Calu3 (cell line): ENCODE measurements at places on chromosomes 4 and X. TPM values are rescaled to one million over a fixed set of nuclear protein-coding genes. Genes with fewer than 3 reads are reported as not detected.

ARX gene
- not detected in 2 replicates for total RNA-seq

AKAP4 gene
- not detected in 2 replicates for total RNA-seq

- no peak for DNase-seq
- H3K4me1 ChIP-seq: no peaks in the 10 kb centered on the region
- no peaks in the 10 kb centered on the region for H3K36me3 ChIP-seq
- no peak overlapping the region for H3K27ac ChIP-seq
These were observed 109.5 kb upstream of the VCX3A start for GRCh38 chrX:6644411-6644810.

DNA sequence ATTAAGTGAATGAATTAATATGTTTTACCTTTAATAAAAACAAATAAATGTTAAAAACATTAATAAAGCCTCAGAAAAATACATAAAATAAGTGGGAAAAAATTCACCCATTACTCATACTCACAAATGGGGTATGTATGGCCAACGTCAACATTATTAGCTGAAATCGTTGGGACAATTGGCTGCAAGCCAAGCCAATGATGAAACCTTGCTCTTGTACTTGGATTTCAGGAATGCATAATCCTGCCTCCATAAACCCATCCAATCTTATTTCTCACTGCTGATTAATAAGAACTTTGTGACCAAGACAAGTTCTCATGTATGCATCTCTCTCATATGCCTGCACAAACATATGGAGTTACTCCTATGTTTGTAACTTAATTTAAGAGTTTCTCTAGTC, 35.3 kb upstream of the ADAMTS3 start:
- H3K27me3 ChIP-seq: no peaks in the 10 kb centered on the region
- no peak overlapping the region for H3K27ac ChIP-seq
- no peaks in the 10 kb centered on the region for H3K4me1 ChIP-seq
- H3K4me3 ChIP-seq: no peak overlapping the region
- DNase-seq: no peak

GPC3 gene
- 2.3 and 4.0 TPM in 2 replicates for total RNA-seq

GRCh38 chrX:15298201-15298600, 17.2 kb downstream of the ASB11 start:
- peaks cover 48% of the 10 kb centered on the region for H3K4me1 ChIP-seq
- peak overlapping the region; percentile 56 for H3K27ac ChIP-seq
- no peak for DNase-seq
- no peaks in the 10 kb centered on the region for H3K27me3 ChIP-seq
- no peak overlapping the region for H3K4me3 ChIP-seq

SLC6A8 gene
- total RNA-seq: 24.6 and 27.4 TPM in 2 replicates

GRCh38 chr4:8402640-8403039, 37.9 kb downstream of the ACOX3 start:
- no peak for DNase-seq
- H3K36me3 ChIP-seq: peaks cover 10% of the 10 kb centered on the region
- H3K4me3 ChIP-seq: no peak overlapping the region

DNA sequence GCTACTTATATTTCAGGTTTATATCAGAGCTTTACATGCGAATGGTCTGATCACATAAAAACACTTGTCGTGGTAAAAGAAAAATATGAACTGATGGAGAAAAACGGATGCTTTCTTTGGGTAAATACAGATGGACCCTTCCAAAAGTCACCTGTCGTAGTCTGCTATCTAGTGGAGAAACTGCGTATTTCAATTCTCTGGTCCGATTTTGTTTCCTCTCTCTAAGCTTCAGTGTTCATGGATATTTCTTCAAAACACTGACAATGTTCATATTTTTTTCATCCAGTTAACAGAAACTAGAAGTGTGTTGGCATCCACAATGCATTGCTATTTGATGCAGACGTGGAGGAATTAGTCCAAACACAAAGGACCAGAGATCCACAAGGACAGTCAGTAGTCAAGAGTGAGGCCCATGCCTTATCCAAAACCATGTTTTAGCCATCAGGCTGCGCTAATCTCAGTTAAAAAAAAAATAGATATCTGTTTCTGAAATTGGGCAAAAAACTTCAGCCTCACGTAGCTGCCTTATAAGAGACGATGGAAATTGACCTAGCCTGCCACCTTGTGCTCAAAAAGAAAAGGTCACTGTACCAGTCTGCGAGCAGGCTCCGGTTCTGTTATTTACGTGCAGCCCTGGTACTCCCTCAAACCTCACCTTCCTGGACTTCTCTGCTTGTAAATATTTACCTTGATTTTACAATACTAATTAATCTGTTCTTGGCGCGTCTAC, 16.0 kb downstream of the MEPE start:
- peak; percentile 40 for DNase-seq
- H3K27ac ChIP-seq: no peak overlapping the region
- H3K4me1 ChIP-seq: peaks cover 25% of the 10 kb centered on the region
- no peaks in the 10 kb centered on the region for H3K36me3 ChIP-seq
- H3K4me3 ChIP-seq: no peak overlapping the region

DNA sequence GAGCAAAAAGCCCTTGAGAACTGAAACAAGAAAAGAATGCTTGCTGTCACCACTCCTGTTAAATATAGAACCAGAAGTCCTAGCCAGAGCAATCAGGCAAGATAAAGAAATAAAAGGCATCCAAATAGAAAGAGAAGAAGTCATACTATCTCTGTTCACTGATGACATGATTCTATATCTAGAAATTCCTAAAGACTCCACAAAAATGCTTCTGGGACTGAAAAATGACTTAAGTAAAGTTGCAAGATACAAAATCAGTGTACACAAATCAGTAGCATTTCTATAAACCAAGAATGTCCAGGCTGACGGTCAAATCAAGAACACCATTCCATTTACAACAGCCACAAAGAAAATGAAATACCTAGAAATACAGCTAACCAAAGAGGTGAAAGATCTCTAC, 552.7 kb upstream of the SLIT2 start:
- no peak overlapping the region for H3K27ac ChIP-seq
- H3K36me3 ChIP-seq: no peaks in the 10 kb centered on the region
- H3K4me3 ChIP-seq: no peak overlapping the region
- H3K27me3 ChIP-seq: no peaks in the 10 kb centered on the region
- H3K4me1 ChIP-seq: no peaks in the 10 kb centered on the region
- DNase-seq: no peak

STATH gene
- not detected in 2 replicates for total RNA-seq

ATP1B4 gene
- not detected in 2 replicates for total RNA-seq

FAM47A gene
- total RNA-seq: not detected in 2 replicates

GRCh38 chrX:28922106-28922505, 334.9 kb downstream of the IL1RAPL1 start:
- DNase-seq: no peak
- H3K36me3 ChIP-seq: no peaks in the 10 kb centered on the region
- no peak overlapping the region for H3K4me3 ChIP-seq
- H3K27ac ChIP-seq: no peak overlapping the region

VEGFD gene
- 0.97 and 1.6 TPM in 2 replicates for total RNA-seq

PRR32 gene
- not detected in 2 replicates for total RNA-seq

GRCh38 chrX:49041744-49042580, 1.2 kb downstream of the TFE3 start:
- peaks cover 58% of the 10 kb centered on the region for H3K36me3 ChIP-seq
- no peaks in the 10 kb centered on the region for H3K27me3 ChIP-seq

KCNE5 gene
- total RNA-seq: 0.71 and 1.1 TPM in 2 replicates

ADGRL3 gene
- 0.51 and 0.66 TPM in 2 replicates for total RNA-seq

FAT1 gene
- 197 and 210 TPM in 2 replicates for total RNA-seq

REPS2 gene
- 12.9 and 14.5 TPM in 2 replicates for total RNA-seq

TRIM2 gene
- total RNA-seq: 35.5 and 49.6 TPM in 2 replicates

DNA sequence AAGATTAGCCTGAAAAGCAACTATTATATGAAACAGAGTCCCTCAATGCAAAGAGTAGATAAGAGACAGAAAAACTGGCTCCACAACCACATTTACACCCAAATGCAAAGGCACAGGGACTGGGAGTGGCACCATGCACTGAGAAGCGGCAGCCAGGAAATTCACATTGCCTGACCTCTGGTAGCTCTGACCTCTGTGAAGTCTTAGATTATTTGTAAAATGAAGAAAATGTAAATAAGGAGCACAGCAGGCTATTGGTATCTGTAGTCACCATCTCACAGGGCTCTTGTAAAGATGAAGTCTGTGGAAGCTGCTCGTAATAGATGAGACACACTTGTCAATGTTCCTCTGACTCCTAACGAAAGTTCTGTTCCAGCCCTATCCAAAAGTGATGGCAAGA, 69.7 kb downstream of the FAT1 start:
- H3K4me1 ChIP-seq: peaks cover 44% of the 10 kb centered on the region
- H3K27me3 ChIP-seq: no peaks in the 10 kb centered on the region
- H3K36me3 ChIP-seq: peaks cover 7% of the 10 kb centered on the region
- no peak for DNase-seq

DNA sequence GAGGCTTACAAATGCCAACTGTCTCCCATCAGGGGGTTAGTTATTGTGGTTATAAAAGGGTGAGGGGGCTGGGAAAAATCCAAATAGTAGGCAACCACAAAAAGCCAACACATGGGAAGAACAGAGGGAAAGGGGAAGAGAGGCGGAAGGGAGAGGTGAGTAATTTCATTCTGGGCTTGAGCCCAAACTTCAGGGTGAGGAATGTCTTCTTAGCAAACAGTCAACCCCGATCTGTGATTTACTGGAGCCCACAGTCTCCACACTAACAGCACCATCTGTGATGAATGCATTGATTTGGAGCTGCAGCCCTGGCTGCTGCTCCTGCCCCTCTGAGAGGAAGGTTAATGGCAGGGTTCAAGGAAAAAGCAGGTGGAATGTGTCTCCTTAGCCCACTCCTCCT, 162.2 kb upstream of the GPR101 start:
- no peak for DNase-seq
- H3K27ac ChIP-seq: no peak overlapping the region
- no peak overlapping the region for H3K4me3 ChIP-seq
- no peaks in the 10 kb centered on the region for H3K36me3 ChIP-seq
- H3K27me3 ChIP-seq: no peaks in the 10 kb centered on the region
- H3K4me1 ChIP-seq: no peaks in the 10 kb centered on the region

GRCh38 chrX:830532-830931, 199.9 kb downstream of the SHOX start:
- no peak for DNase-seq
- H3K4me1 ChIP-seq: no peaks in the 10 kb centered on the region
- H3K4me3 ChIP-seq: no peak overlapping the region
- no peaks in the 10 kb centered on the region for H3K27me3 ChIP-seq

GRCh38 chrX:63404332-63404731, 53.2 kb upstream of the SPIN4 start:
- no peak overlapping the region for H3K4me3 ChIP-seq
- H3K36me3 ChIP-seq: no peaks in the 10 kb centered on the region
- no peak overlapping the region for H3K27ac ChIP-seq
- no peaks in the 10 kb centered on the region for H3K27me3 ChIP-seq

GRCh38 chr4:101256222-101256621, 91.1 kb downstream of the PPP3CA start:
- no peaks in the 10 kb centered on the region for H3K36me3 ChIP-seq
- H3K27ac ChIP-seq: no peak overlapping the region
- H3K4me1 ChIP-seq: peaks cover 14% of the 10 kb centered on the region
- no peaks in the 10 kb centered on the region for H3K27me3 ChIP-seq

DNA sequence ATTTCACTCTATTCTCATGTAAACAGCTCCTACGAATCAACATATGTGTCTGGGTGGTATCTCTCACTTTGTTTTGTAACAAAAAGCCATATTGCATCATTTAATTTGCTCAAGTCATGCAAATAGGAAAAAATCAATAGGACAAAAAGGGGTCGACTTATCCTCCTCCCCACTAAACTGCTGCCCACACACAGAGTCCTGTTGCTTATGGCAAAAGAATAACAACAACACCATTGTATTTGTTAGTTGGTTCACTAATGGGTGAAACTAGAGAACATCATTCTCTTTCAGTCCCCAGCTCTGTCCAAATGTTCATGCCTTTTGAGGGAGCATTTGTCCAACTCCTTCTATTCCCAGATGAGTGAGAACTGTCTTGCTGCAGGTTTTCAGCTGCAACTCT, 2.1 kb downstream of the HHIP start:
- no peaks in the 10 kb centered on the region for H3K27me3 ChIP-seq
- peak overlapping the region; percentile 81 for H3K4me3 ChIP-seq
- H3K27ac ChIP-seq: peak overlapping the region; percentile 52
- DNase-seq: no peak

DNA sequence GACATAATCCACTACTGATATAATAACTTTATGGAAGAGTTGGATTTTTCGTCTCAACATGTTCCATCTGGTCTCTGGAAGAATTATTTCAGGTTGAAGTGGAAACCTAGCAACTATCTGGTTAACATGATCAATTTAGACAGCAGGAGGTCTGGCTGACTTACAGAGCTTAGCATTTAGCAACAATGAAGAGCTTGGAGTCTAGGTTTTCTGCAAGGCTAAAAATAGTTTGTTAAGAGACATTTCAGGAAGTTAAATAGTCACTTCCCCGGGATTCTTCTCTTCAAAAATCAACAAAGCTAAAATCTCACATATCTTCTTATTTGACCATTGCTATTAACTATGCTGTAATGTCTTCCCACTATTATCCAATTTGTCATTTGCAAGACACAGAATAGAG, 418.6 kb upstream of the DIPK2B start:
- H3K4me1 ChIP-seq: peaks cover 9% of the 10 kb centered on the region
- H3K36me3 ChIP-seq: no peaks in the 10 kb centered on the region
- H3K4me3 ChIP-seq: no peak overlapping the region
- H3K27me3 ChIP-seq: no peaks in the 10 kb centered on the region

MAP7D2 gene
- total RNA-seq: 2.6 and 4.0 TPM in 2 replicates

DNA sequence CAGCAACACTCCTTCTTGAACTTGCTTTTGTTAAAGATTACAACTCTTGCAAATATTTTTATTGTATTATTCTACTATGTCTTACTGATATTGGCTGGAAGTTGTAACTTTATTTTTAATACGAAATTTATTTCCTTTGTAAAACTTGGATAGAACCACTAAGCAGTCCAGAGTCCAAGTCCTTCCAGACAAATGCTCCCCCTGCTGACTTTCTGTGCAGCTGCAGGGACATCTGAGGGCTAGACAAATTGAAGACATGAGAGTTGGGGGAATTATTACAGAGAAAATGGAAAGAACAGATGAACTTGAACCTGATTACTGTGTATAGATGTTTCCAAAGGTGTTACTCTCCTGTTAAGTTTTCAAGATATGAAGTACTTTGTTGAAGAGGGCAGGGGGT, 238.8 kb downstream of the GRIA3 start:
- H3K4me1 ChIP-seq: no peaks in the 10 kb centered on the region
- no peak overlapping the region for H3K4me3 ChIP-seq

GRCh38 chrX:155068165-155068564, 2.8 kb downstream of the CMC4 start:
- H3K4me3 ChIP-seq: no peak overlapping the region
- H3K27me3 ChIP-seq: no peaks in the 10 kb centered on the region
- peaks cover 28% of the 10 kb centered on the region for H3K4me1 ChIP-seq
- peaks cover 32% of the 10 kb centered on the region for H3K36me3 ChIP-seq
- H3K27ac ChIP-seq: no peak overlapping the region
